CD4-positive, alpha-beta T cell (primary cell): ENCODE measurements at places on chromosomes 6 and 20. TPM values are rescaled to one million over a fixed set of nuclear protein-coding genes. Genes with fewer than 3 reads are reported as not detected.
A peak's percentile ranks its signal among the peaks of the same experiment; 100 is the strongest.

The IL17A gene
- total RNA-seq = not detected

GRCh38 chr6:11126876-11127275, 15.4 kb upstream of the ERVFRD-1 start:
- no peaks in the 10 kb centered on the region for H3K4me1 ChIP-seq
- H3K4me3 ChIP-seq = no peak overlapping the region
- H3K36me3 ChIP-seq = no peaks in the 10 kb centered on the region
- H3K27me3 ChIP-seq = no peaks in the 10 kb centered on the region

- H3K4me1 ChIP-seq = no peaks in the 10 kb centered on the region
Observed at GRCh38 chr6:49636713-49637349, at the start of gene RHAG. RHAG (minus strand) TSS chr6:49636839; CDS start chr6:49636812, 27 bp downstream.

DNA sequence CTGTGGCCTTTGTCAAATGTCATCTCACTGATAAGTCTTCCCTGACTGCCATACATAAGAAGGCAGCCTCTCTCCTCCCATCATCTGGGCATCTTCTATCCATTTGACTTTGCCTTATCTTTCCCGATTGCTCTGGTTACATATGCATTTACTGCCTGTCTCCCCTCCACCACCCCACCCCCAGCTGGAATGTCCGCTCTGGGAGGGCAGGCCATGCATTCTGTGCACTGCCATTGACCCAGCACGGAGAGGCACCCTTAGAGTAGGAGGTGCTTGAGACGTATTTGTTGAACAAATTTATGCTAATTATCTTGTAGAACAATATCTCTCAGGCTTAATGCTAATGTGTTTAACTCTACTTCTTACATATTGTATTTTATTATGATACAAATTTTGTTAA, 183.9 kb upstream of the HDAC2 start:
- H3K27me3 ChIP-seq = no peaks in the 10 kb centered on the region
- no peak overlapping the region for H3K27ac ChIP-seq
- DNase-seq = no peak
- no peaks in the 10 kb centered on the region for H3K36me3 ChIP-seq

The CLIC5 gene
- 2.8 TPM for total RNA-seq

DNA sequence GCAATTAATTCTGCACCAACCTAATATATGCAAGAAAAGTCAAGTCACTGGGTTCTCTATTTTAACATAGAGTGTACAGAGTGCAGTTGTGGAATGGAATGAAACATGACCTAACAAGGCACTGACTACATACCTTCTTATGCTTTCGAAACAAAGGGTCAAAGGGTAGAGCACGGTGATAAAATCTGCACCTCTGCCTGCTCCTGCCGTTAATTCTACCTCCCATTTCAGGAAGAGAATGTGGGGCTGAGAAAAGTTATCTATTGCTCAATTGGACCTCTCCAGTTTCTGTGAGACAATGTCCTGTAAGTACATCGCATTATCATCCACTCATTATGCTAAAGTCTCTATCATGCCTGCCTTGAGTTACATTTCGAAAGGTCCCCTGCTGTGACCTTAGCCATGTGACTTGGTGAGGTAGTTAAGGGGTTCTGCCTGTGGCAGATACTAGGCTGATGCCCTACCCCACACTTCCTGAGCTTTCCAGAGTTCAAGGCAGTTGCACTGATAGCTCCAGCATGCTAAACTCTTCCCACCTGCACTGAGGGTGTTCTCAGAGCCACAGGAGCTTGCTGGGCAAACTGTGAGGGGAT, 14.0 kb upstream of the MOCS1 start:
- H3K27ac ChIP-seq = no peak overlapping the region
- H3K4me3 ChIP-seq = no peak overlapping the region
- H3K36me3 ChIP-seq = no peaks in the 10 kb centered on the region

- no peak overlapping the region for H3K27ac ChIP-seq
- H3K4me3 ChIP-seq = no peak overlapping the region
- no peaks in the 10 kb centered on the region for H3K27me3 ChIP-seq
- H3K36me3 ChIP-seq = no peaks in the 10 kb centered on the region
- no peak for DNase-seq
Observed at GRCh38 chr20:22746957-22747356, 162.6 kb upstream of the FOXA2 start.

The MOXD1 gene
- total RNA-seq = not detected

DNA sequence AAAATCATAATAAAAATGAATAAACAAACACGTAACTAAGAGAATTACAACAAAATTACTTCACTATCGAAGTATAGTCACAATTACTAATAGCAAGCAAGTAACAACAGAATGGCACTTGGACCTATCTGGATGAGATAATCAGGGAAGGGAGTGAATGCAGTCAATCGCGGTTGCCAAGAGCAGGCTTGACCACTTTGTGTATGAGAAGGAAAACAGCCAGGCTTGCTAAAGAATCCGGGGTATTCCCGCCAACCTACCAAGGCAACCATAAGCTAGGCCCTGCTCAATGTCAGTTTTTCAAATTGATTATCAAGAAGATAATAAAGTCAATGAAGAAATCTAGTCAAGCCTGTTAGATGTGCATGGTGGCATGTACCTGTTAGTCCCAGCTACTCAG, 39.7 kb downstream of the PXDC1 start:
- no peaks in the 10 kb centered on the region for H3K36me3 ChIP-seq
- no peaks in the 10 kb centered on the region for H3K4me1 ChIP-seq
- DNase-seq = no peak
- no peak overlapping the region for H3K4me3 ChIP-seq
- H3K27me3 ChIP-seq = no peaks in the 10 kb centered on the region
- H3K27ac ChIP-seq = no peak overlapping the region

DNA sequence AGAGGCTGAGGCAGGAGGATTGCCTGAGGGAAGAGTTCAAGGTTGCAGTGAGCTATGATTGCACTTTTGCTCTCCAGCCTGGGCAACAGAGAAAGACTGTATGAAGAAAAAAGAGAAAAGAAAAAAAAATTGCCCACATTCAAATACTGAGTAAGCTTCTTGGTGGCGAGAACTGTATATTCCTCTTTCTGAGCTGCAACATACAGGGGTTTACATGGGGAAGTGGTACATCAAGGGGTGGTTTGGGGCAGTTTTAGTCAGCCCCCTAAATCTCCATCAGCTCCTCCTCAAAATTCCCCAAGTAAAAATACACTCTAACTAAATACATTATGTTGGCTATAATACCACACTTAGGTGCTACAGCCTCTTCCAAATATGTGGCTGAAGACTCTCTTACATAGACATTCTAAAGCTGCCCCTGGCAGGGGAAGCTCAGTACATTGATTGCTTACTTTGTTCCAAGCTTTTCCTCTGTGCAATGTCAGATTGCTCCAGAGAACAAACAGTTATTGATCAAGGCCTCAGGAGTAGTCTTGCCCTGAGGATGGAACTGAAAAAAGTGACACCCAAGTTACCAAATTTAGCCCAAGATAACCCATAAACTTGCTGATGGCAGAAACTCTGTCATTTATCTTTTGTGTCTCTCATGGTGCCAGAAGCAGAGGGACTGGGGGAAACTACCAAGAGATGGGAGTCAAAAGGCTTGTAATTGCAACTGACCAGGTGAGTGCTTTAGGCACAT, 107.4 kb upstream of the RIPOR2 start:
- H3K27me3 ChIP-seq = no peaks in the 10 kb centered on the region
- no peak overlapping the region for H3K4me3 ChIP-seq
- H3K36me3 ChIP-seq = no peaks in the 10 kb centered on the region
- H3K27ac ChIP-seq = peak overlapping the region; percentile 76
- DNase-seq = no peak

GRCh38 chr20:9514461-9515213, at the start of gene LAMP5:
LAMP5 (plus strand) TSS chr20:9514590; CDS start chr20:9514853, 263 bp downstream.
- no peak within 1 kb of the TSS for H3K4me3 ChIP-seq
- no peak within 1 kb of the TSS for H3K27ac ChIP-seq
- no peaks in the 10 kb centered on the region for H3K36me3 ChIP-seq
- no peaks in the 10 kb centered on the region for H3K4me1 ChIP-seq
- no peak for DNase-seq
- peaks cover 56% of the 10 kb centered on the region for H3K27me3 ChIP-seq

GRCh38 chr6:123118811-123119210, 122.8 kb downstream of the CLVS2 start:
- H3K4me1 ChIP-seq = no peaks in the 10 kb centered on the region
- no peak overlapping the region for H3K4me3 ChIP-seq
- no peak overlapping the region for H3K27ac ChIP-seq
- H3K27me3 ChIP-seq = no peaks in the 10 kb centered on the region
- H3K36me3 ChIP-seq = no peaks in the 10 kb centered on the region

GRCh38 chr6:74458536-74458935, 747.3 kb downstream of the COL12A1 start:
- no peak for DNase-seq
- no peaks in the 10 kb centered on the region for H3K27me3 ChIP-seq
- no peaks in the 10 kb centered on the region for H3K4me1 ChIP-seq
- no peaks in the 10 kb centered on the region for H3K36me3 ChIP-seq
- no peak overlapping the region for H3K4me3 ChIP-seq

The LIME1 gene
- total RNA-seq = 149 TPM

The LY6G6F gene
- not detected for total RNA-seq
